Stimulated activated CD4-positive, alpha-beta T cell treated with anti-CD3 and anti-CD28 coated beads, Interleukin-1b, Interleukin-23, amount 100 ng/mL, for 1 hour (primary cell): ENCODE measurements at places on chromosomes 2 and 18.

- no peak for DNase-seq
Measured at GRCh38 chr2:161033059-161033660, 127.1 kb upstream of the TANK start.

GRCh38 chr2:222998459-222998858 is 53.5 kb upstream of the KCNE4 start:
- no peak for DNase-seq

DNA sequence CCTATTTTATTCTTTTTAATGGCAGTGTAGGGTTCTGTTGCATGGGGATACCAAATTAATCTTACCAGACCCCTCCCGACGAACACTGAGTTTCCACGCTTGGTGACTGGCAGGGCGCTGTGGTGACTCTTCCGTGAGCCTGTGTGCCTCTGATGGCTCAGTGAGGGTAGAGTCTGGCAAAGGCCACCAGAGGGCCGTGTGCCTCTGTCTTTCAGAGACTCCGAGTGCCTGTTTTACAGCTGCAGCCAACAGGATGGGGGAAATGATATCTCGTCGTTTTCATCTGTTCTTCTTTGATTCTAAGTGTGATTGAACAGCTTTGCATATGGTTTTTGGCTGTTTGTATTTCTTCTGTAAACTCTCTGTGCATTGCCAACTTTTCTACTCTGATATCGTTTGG is 99.8 kb downstream of the ZNF236 start:
- peak; percentile 3 for DNase-seq

GRCh38 chr2:22213237-22213636 is 1089.5 kb downstream of the TDRD15 start:
- DNase-seq, result no peak

GRCh38 chr18:43719267-43719795 is 442.0 kb upstream of the SYT4 start:
- DNase-seq, result no peak

- no peak for DNase-seq
Measured at GRCh38 chr2:210224591-210224940, 681 bp downstream of the ACADL start.

- no peak for DNase-seq
Measured at GRCh38 chr2:217973008-217973787, 29.6 kb downstream of the TNS1 start.

GRCh38 chr2:149861034-149861433 is 273.5 kb upstream of the MMADHC start:
- no peak for DNase-seq

GRCh38 chr2:241897231-241897916 is 27.8 kb downstream of the RTP5 start:
- no peak for DNase-seq

DNA sequence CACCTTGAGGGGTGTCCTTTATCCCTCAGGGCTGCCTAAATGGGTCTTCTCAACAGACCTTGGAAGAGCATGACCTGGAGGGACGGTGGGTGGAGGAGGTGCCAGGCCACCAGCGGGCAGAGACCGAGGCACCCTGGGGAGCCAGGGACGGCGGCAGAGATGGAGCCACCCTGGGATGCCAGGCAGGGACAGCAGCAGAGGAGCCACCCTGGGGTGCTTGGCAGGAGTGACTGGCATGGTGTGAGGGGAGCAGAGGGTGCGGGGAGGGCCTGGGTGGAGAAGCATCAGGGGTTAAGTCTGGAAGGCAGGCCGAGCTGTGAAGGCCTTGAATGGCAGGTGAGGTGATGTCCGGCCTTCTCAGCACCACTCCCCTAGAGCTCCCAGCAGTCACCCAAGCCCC is 56.1 kb downstream of the CIB4 start:
- DNase-seq, result no peak

GRCh38 chr2:32632089-32632488 is 4.2 kb downstream of the TTC27 start:
- DNase-seq, result no peak

GRCh38 chr2:109473616-109474318 is 140.0 kb downstream of the SEPTIN10 start:
- DNase-seq, result no peak

DNA sequence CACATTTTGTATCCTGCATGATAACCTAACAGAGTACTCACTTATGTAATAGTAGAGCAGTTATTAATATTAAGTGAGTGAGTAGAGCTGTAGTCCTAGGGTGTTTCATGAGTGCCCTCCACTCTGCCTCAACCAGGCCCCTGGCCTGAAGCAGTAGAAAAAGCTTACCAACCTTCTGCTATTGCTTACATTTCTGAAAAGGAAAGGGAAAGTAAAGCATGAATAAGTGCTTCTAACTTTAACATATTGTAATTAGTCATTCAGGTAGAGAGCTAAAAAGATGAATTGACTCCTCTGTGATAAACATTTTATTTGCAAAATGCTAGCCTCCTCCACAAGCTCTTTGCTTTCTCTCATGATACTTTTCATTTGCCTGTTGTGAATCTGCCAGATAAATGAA is 94.7 kb upstream of the RPE start:
- DNase-seq, result no peak

- DNase-seq, result no peak
Measured at GRCh38 chr18:48711651-48712486, 173.0 kb downstream of the CTIF start.

DNA sequence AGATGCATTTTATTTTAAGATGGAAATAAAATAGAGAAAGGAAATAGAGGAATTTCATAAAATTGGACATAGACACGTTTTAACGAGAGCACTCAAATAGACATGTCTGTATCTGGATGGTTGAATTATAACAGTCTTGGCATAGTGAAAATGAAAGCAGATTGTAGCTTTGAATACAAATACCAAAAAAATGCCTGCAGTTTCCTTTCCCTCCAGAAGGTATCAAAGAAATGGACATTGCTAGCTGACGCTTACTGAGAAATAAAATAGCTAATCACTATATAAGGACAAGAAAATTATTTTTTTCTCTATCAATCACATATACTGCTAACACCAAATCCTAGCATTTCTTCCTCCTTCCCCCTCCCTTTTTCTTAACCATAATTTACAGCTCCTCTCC is 11.4 kb upstream of the MAPRE2 start:
- DNase-seq, result no peak

- no peak for DNase-seq
Measured at GRCh38 chr2:178418426-178418825, 32.5 kb downstream of the PRKRA start.

- no peak for DNase-seq
Measured at GRCh38 chr2:172457536-172457935, 30.1 kb downstream of the ITGA6 start.

DNA sequence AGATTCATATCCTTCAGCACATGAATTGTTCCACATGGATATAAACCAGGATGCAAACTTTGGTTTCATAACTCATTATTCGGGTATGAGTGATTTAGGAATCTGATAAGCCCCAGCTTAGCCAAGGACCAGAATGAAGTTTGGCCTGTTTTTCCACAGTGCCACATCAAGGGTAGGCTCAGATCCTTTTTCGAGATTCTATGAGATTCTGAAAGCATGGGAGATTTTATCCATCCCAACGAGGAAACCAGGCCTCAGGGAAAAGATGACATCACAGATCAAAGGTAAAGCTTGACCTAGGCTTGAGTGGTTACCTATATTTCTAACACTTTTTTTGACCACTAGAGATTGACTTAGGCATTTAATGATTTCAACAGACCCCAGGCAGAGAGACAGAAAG is 590.8 kb upstream of the PKDCC start:
- DNase-seq, result no peak

DNA sequence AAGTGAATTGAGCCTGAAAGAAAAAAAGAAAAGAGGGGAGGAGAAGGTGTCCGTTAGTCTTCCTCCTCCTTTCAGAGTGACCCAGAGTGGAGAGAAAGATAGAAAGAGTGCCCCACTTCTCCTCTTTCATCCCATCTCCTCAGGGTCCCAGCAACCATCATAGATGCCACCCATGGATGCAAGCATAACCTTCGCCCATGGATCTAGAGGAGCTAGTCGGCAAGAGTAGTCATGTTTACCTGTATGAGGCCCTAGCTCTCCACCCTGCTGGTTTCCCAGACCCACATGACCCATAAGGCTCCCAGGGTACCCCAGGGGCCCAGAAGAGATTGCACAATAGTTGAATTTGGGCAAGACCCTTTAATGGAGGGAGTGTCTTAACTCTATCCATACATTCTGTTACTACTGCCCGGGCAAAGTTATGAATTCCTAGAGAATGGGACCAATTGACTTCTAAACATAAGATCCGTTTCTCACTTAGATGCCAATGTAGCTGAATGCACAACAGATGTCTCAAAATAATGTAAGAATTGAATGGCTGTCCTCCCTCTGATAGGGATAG is 56.1 kb upstream of the CDCA7 start:
- no peak for DNase-seq

DNA sequence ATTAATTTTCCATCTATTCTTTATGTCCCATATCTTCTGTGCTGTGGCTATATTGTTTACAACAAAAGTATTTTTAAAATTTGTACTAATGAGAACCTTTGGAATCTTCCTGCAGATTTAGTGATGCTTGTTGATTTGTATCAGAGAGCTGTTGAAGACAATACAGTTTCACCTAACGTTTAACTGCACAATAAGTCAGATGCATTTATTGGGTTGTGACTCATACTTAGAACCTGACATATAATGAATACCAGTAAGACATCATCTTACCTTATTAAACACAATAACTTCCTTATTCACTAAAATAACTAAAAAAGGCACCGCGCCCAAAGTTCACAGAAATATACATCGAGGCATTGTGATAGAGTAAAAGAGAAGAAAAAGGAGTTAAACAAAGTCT is 43.8 kb upstream of the IL1R1 start:
- DNase-seq, result no peak

DNA sequence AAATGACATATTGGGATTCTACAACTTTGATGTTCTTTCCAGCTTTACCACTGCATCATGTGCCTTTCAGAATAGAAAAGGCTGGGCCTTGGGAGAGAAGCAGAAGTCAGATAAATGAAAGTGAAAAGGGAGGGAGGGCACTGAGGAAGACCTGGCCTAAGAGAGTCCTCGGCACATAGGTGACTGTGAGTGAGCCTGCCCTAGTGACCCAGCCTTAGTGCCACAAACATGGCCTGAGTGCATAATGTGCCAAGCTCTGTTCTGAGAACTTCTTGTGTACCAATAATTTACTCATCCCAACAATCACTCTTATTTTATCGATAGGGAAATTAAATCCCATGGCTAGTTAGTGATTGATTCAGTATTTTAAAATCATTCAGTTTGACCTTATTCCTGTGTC is 436.6 kb downstream of the LRP1B start:
- DNase-seq, result no peak

- no peak for DNase-seq
Measured at GRCh38 chr2:61670591-61671501, 132.7 kb upstream of the XPO1 start.

DNA sequence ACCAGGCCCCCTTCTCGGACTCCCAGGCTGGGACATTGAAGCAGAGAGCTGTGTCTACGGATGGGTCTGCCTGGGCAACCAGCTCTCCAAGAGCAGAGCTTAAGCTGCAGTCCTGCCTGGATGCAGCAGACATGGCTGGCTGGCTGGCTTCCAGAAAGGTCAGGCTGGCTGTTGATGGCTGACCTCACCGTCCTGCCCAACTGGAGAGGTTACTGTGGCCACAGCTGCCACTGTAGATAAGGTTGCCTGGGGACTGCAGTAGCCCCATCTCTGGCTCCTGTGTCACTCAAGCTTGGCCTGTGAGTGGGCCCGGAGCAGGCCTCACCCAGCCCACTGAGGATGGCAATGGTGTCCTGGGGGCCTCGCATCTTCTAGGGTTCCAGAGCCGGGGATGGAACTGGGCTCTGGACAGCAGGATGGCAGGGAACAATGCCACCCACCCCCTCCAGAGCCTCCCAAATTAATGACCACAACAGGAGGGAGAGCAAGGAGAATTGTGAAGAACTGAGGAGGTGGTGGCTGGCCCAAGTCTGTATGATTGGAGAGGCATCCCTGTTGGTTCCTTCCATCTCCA is 37.0 kb upstream of the FOSL2 start:
- DNase-seq, result no peak

DNA sequence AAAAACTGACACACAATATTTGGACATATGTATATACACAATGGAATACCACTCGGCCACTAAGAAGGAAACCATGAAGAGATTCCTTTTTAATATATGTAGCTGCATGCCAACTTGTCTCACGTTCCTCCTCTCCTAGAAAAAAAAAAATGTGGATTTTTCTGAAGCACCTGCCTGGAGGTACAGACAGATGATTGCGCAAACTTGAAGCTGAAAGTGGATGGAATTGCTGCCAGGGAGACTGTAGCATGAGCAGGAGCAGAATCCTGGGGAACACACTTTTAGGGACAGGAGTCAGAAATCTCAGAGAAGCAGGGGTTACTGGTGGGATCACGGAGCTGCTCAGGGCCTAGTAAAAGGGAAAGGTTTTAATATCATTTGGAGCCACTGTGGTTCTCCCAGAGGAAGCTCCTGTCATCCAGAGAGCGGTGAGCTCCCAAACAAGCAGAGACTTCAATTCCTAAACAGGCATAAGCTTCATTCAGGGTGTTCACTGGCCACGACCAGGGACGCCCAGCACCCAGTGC is 640 bp upstream of the SPR start:
- no peak for DNase-seq

GRCh38 chr2:39521876-39522517 is 84.9 kb upstream of the MAP4K3 start:
- no peak for DNase-seq

DNA sequence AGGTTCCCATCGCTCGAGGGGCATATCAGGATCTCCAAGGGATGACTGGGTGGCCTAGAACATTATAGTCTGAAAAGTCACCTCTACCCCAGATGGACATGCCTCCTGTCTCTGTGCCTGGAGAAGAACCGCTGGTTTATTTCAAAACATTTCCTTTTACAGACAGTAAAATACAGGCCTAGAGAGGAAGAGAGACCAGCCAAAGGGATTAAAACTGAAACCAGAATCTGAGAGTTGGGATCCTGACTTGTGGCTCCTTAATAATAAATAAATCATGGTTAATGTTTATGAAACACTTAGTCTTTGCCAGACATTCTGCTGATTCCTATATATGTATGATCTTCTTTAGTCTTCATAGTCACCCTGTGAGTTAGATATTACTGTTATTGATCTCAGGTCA is 153.7 kb downstream of the DDX1 start:
- no peak for DNase-seq

DNA sequence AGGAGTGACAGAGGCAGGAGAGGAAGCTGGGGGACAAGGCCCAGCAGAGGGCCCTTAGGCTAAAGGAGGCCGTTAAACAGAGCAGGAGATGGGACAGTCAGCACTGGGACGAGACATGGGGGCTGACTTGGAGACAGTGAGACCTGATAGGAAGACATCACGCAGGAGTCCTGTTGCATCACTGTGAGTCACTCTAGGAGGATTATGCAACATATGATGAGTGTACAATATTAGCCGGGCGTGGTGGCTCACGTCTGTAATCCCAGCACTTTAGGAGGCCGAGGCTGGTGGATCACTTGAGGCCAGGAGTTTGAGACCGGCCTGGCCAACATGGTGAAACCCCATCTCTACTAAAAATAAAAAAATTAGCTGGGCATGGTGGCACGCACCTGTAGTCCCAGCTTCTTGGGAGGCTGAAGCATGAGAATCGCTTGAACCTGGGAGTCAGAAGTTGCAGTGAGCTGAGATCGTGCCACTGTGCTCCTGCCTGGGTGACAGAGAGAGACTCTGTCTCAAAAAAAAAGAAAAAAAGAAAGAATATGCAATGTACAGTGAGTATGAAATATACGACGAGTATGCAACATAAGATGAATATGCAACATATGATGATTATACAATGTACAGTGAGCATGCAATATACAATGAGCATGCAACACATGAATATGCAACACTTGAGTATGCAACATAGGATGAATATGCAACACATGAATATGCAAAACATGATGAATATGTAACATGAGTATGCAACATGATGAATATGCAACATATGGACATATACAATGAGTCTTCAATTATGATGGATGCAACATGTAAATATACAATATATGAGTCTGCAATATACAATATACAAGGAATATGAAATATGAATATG is 83.3 kb upstream of the ID2 start:
- DNase-seq, result no peak
